Activated CD4-positive, alpha-beta T cell treated with anti-CD3 and anti-CD28 coated beads, Interleukin-2, amount 10 ng/mL, durations not matched to agents 7 days and 5 days (primary cell): ENCODE measurements at places on chromosomes 7 and 10. TPM values are rescaled to one million over a fixed set of nuclear protein-coding genes. Genes with fewer than 3 reads are reported as not detected.
A peak's percentile ranks its signal among the peaks of the same experiment; 100 is the strongest.

Gene CLRN3
- total RNA-seq: not detected

Gene OR6B1
- not detected for total RNA-seq

Gene VWC2
- total RNA-seq: not detected

Gene SLC26A5
- not detected for total RNA-seq

Gene NPSR1
- not detected for total RNA-seq

DNA sequence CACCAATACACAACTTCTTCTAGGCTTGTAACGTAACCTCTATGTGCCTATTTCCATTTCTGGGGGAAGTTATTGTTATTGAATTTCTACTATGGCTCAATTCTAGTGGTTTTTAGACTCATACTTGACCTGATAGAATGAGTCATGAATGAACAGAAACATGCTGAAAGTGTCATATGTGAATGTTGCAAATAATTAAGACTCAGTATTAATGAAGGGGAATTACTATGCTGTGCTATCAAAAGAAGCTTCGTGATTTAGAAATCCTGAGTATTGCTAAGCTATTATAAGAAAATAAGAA, 135.1 kb upstream of the ZWINT start:
- DNase-seq: no peak
- no peak overlapping the region for H3K4me3 ChIP-seq
- no peaks in the 10 kb centered on the region for H3K4me1 ChIP-seq
- H3K36me3 ChIP-seq: no peaks in the 10 kb centered on the region
- no peak overlapping the region for H3K27ac ChIP-seq

- no peak overlapping the region for H3K27ac ChIP-seq
- H3K27me3 ChIP-seq: no peaks in the 10 kb centered on the region
- H3K4me1 ChIP-seq: peaks cover 16% of the 10 kb centered on the region
- no peaks in the 10 kb centered on the region for H3K36me3 ChIP-seq
These were observed 296.5 kb downstream of the SORCS3 start for GRCh38 chr10:104937567-104937966.

DNA sequence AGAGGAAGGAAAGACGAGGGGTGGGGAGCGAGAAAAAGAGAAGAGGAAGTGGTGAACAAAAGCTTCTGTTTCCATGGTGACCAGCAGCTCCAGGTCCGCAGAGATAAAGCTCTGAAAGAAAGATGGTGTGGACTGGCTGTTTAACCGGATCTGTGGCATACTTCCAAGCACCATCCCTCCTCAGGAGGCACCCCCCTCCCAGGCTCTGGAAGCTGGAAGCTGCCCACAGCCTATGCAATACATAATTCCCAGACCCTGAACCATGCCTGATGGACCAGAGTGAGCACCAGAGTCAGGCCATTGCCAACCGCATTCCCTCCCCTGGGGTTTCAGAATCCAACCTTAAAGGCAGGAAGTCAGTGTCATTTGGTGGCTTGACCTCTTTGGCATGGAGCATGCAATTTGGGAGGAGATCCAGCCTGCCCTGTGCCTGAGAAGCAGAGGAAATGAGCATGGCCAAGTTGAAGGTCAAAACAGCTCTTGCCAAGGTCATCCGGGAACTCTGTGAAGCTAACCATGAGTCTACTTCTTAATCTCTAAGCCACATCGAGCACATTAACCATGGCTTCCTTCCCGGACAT, 22.2 kb upstream of the CPXM2 start:
- H3K4me3 ChIP-seq: no peak overlapping the region
- H3K4me1 ChIP-seq: peaks cover 4% of the 10 kb centered on the region
- DNase-seq: no peak
- no peaks in the 10 kb centered on the region for H3K36me3 ChIP-seq
- no peak overlapping the region for H3K27ac ChIP-seq

- peaks cover 9% of the 10 kb centered on the region for H3K27me3 ChIP-seq
- H3K4me3 ChIP-seq: no peak overlapping the region
- no peaks in the 10 kb centered on the region for H3K36me3 ChIP-seq
- H3K4me1 ChIP-seq: peaks cover 40% of the 10 kb centered on the region
These were observed 78.6 kb upstream of the MPP7 start for GRCh38 chr10:28381466-28381865.

DNA sequence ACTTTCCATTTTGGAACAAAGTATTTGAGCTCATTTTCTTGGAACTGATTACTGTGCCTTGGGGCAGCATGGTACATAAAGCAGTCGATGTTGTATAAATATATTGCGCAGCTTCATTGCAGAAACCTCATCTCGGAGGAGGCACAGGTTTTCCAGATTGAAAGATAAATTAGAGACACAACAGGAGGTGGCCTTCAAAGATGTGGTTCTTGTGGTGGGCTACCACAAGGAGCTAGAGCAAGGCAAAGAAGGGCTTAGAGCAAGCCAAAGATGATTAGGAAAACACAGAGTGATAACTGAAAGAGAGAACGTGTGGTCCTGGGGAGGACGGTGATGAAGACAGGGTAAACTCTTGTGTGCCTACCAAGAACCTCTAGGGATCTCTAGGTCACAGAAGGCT, 169.1 kb upstream of the TNS3 start:
- H3K27ac ChIP-seq: no peak overlapping the region
- no peak overlapping the region for H3K4me3 ChIP-seq
- H3K4me1 ChIP-seq: peaks cover 7% of the 10 kb centered on the region
- DNase-seq: peak; percentile 6
- H3K36me3 ChIP-seq: no peaks in the 10 kb centered on the region
